ENCODE measurements at places on chromosomes 4 and X.

- no peak for DNase-seq
Measured at GRCh38 chrX:103919270-103919637, 43.2 kb upstream of the TMSB15B start.

DNA sequence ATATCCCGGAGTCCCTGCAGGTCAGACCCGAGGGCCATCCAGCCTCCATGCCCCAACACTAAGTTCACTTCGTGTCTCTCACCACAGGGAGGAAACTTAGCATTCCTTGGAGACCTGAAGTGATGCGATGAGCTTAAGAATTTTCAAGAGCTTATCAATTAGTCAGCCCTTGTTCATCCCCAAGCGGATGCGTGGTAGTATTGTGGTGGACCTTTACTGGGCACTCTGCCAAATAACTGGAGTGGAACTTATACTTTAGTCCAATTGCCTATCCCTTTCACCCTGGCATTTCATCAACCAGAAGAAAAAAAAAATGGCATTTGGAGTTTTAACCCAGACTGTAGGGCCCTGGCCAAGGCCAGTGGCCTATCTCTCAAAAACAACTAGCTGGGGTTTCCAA is 137.1 kb downstream of the RELL1 start:
- no peak for DNase-seq

GRCh38 chrX:153948847-153949805 is 4.7 kb upstream of the RENBP start:
- no peak for DNase-seq

DNA sequence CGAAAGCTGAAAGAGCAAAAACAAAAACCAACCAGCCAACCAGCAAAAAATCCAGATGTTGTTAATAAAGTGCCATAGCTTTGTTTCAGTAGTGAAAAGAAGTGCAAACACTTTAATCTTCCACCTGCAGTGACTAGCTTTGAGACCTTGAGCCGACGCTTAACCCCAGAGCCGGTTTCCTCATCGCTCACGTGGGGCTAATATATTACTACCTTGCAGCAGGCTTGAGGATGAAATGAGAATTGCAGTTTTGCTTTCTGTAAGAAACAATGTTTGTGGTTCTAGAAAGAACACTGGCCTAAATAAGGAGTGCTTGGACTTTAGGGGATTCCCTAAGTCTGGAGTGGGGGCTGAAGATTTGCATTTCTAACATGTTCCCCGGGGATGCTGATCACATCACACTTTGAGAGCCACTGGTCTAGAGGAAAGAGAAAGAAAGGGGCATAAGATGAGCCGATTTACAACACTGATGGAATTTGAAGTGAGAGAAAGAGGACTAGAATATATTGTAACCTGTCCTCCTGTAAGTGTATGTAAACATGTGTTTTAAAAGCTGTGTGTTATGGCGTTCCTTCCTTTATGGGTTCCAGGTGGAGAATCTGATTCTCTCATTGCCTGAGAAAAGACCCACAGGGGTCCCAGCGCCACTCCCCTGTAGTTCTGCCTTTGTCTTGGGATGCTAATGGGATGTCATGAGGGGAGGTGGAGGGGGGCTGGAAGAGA is 1.4 kb downstream of the FGF2 start:
- no peak for DNase-seq

- no peak for DNase-seq
Measured at GRCh38 chr4:159051245-159052071, 51.4 kb upstream of the RAPGEF2 start.

DNA sequence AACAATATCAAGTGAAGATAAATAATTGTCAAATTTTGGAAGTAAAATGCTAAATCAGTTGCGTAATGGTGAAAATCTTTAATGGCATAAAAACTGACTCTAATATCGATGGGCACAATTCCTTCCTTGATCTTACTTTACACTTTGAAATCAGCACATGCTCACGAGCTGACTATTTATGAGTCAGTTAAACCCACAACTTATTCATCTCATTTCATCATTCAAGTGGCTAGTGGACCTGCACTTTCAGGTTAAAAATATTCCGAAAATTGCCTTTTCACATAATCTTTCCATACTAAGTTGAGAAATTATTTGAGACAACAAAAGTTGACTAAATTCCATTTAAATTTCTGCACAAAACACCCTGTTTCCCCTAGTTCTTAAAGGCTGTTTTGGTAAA is 582.1 kb upstream of the TENM3 start:
- DNase-seq, result no peak

- no peak for DNase-seq
Measured at GRCh38 chr4:3212391-3213105, 36.4 kb upstream of the MSANTD1 start.

- no peak for DNase-seq
Measured at GRCh38 chr4:7280926-7281690, 88.8 kb downstream of the SORCS2 start.

GRCh38 chr4:141501395-141501794 is 135.0 kb upstream of the IL15 start:
- no peak for DNase-seq

- DNase-seq, result no peak
Measured at GRCh38 chr4:32135642-32136041, 1415.5 kb downstream of the PCDH7 start.

GRCh38 chr4:108725457-108725856 is 37.4 kb downstream of the ETNPPL start:
- DNase-seq, result no peak

- DNase-seq, result no peak
Measured at GRCh38 chrX:131801066-131801465, 222.0 kb upstream of the STK26 start.

GRCh38 chr4:93084599-93085305 is 743.8 kb upstream of the ATOH1 start:
- no peak for DNase-seq

DNA sequence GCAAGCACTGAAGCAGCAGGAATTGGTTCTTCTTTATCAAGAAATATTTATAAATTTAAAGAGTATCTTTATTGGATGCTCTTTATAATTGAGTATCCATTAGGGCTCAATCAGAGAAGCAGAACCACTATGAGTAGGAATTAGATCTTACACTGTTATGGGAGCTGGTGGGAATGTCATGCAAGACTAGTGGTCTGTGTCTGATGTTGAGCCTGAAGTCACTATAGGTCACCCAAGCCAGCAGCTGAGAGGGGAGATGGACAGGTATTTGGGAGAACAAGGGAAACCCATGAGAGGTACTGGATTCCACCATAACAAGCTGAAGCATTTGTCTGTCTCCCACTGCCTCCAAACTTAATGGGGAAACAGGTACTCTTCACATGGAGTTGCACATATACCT is 283.7 kb upstream of the BOD1L1 start:
- no peak for DNase-seq

- DNase-seq, result no peak
Measured at GRCh38 chr4:41647383-41647782, 101.1 kb downstream of the PHOX2B start.

DNA sequence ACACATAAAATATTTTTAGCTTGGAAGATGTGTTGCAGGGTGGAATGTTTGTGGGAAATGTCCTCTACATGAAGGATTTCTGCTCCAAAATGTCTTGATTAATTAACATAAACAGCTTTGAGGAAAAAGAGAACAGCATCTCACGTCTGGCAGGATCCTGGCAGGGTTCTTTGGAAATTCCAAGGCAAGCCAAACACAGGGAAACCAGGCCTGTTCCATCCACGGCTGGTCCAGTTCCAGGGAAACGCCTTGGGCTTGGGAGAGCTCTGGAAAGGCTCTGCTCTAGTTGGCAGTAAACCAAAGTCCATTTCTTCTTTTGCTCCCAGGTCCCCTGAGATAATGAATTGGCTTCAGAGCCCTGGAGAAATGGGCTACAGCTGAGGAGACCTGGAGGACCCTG is 42.4 kb upstream of the GAB1 start:
- DNase-seq, result no peak

- DNase-seq, result no peak
Measured at GRCh38 chr4:80065601-80066000, 7.4 kb downstream of the ANTXR2 start.

GRCh38 chr4:44071959-44072955 is 376.4 kb downstream of the KCTD8 start:
- no peak for DNase-seq

- DNase-seq, result no peak
Measured at GRCh38 chr4:130288576-130288975, 1192.6 kb downstream of the C4orf33 start.

Measured in progenitor cell of endocrine pancreas (in vitro differentiated cells).